ENCODE measurements at places on chromosomes 3 and 15.

- no peak for DNase-seq
Measured at GRCh38 chr3:41060106-41060505, 139.2 kb upstream of the CTNNB1 start.

DNA sequence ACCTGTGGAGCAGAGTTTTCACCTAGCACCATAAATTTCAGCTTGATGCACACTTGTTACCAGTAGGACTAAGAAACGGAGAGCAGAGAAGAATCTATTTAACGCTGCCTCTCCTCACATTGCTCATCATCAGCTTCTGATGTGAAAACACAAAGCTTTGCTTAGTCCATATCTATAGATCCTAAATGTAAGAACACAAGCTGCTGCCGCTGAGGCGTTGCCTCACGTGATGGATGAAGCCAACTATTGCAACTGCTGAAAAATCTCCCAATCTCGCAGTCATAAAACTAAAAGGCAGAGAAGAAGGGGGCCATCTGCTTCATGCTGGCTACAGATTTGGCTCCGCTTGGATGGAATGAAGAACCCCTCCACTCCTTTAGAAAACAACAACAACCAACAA lies 42.7 kb downstream of the CADPS start:
- no peak for DNase-seq

DNA sequence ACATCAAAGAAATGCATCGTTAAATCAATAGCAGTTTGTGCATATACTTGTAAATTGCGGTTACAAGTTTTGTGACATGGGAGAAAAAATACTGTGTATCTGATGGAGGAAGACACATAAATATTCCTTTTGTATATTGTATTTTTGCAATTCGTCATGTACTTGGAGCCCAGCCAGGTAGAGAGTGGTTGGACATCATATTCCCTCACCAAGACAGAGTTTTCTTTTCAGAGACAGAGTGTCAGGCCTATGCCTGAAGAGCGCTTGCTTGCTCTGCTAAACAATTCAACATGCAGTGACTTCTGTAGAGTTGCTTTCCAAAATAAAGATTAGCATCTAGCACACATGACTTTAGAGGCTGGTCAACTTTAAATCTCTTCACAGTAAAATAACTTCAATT lies 24.8 kb upstream of the MEIS2 start:
- no peak for DNase-seq

DNA sequence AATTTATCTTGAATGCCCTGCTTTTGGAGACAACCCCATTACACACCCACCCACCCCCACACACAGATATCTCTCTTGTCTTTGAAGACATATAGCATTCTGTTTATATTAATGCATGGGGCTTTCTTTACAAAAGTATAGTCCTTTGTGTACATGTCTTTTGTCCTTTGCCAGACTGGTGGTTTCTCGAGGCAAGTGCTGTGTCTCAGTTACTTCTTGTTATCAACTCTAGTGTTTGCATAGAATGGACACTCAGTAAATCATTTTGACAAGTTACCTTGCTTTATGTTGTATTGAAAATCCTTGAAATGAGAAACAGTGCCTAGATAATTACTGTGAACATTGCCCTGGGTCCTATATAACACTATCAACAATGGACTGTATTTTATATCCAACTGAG lies 33.9 kb downstream of the KBTBD8 start:
- DNase-seq: no peak

GRCh38 chr3:114878114-114878839 lies 268.8 kb downstream of the ZBTB20 start:
- DNase-seq: no peak

GRCh38 chr3:27637346-27637995 lies 84.7 kb downstream of the EOMES start:
- DNase-seq: no peak

- no peak for DNase-seq
Measured at GRCh38 chr3:88742106-88742505, 365.3 kb upstream of the EPHA3 start.

DNA sequence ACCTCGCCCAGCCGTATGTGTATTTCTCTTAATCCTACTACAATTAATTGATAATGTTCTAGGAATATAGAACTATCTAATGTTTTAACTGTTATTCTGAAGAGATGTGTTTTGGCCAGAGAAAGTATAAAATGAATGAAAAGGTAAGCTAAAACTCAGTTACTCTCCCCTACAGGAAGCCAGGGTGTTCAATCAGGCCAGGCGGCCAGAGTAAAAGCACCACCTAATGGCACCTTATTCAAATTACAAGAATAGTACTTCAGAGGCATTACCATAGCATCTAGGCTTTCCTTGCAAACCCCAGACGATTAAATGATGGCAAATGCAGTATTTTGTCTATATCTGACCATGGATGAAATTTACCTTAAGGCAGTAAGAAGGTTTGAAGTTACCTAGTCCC lies 10.4 kb downstream of the SLC12A8 start:
- DNase-seq: no peak

DNA sequence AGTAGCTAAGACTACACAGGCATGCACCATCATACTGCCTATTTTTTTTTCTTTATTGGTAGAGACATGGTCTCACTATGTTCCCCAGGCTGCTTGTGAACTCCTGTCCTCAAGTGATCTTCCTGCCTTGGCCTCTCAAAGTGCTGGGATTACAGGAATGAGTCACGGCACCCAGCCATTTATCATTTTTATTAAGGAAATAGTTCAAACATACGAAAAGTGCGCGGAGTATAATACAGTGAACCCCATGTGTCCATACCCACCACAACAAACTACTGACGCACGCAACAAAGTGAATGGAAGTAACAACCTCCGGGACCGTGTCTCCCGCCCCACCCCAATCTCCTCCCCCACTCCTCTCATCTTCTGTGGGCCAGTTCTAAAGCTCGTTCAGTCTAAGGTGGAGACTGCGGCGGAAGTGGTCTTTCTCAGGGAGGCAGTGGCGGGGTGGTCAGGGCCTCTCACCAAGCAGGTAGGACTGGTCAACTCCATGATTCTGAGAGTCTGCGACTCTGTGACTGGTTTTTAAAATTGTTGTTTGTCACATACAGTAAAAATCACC lies 42.1 kb downstream of the DNAJB8 start:
- no peak for DNase-seq

- no peak for DNase-seq
Measured at GRCh38 chr15:76376816-76377215, 40.2 kb downstream of the ISL2 start.

- peak; percentile 10 for DNase-seq
Measured at GRCh38 chr3:158539414-158540014, 31.5 kb upstream of the MLF1 start.
